ENCODE measurements at places on chromosomes 12 and 14.

- DNase-seq, result no peak
Measured at GRCh38 chr12:53333845-53334244, 2.3 kb downstream of the SP7 start.

DNA sequence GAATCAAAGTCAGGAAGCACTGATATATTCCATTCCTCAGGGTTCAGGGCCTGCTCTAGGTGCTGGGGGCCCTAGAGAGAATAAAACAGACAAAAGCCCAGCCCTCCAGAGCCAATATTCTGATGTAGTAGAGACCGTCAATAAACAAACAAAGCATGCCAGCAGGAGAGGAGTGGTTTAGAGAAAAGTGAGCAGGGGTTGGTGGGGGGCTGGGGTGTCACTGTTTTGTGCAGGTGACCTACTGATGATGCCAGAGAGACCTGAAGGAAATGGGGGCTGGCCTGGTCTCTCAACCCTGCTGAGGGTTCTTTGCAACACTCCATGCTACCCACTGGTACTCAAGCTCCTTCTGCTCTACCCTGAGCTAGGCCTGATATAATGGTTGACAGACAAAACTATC lies 26.5 kb downstream of the IL26 start:
- no peak for DNase-seq

GRCh38 chr12:47410383-47410782 lies 295.4 kb downstream of the RPAP3 start:
- no peak for DNase-seq

- DNase-seq, result peak; percentile 38
Measured at GRCh38 chr14:51473808-51474565, 177.7 kb upstream of the FRMD6 start.

GRCh38 chr12:48334808-48335207 lies 15.9 kb downstream of the ZNF641 start:
- no peak for DNase-seq

GRCh38 chr12:9951026-9951675 lies 19.0 kb upstream of the CLEC2A start:
- DNase-seq, result no peak

- no peak for DNase-seq
Measured at GRCh38 chr14:20690848-20691640, 2.5 kb downstream of the ANG start.

GRCh38 chr14:60509438-60510253 lies 700 bp downstream of the SIX6 start:
- DNase-seq, result no peak

GRCh38 chr14:90805662-90806540 lies 10.3 kb downstream of the TTC7B start:
- no peak for DNase-seq

GRCh38 chr12:52800259-52800917 lies 4.5 kb upstream of the KRT3 start:
- DNase-seq, result no peak

DNA sequence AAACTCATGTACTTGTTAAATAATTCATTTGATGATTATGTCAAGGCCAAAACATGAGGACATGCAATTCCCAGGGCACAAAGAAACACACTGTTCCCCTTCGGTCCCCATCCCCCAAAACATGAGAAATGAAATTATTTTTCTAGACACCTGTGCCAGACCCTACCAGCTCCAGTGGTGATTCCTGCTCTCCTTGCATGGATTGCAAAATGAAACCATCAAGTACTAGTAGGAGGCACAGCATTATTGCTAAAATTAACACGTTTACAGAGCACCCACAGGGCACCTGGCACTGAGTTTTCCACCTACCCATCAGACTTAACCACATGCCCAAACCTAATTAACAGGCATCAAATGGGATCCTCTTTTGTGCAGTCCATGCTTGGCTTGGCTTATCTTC lies 76.6 kb downstream of the ZFC3H1 start:
- no peak for DNase-seq

DNA sequence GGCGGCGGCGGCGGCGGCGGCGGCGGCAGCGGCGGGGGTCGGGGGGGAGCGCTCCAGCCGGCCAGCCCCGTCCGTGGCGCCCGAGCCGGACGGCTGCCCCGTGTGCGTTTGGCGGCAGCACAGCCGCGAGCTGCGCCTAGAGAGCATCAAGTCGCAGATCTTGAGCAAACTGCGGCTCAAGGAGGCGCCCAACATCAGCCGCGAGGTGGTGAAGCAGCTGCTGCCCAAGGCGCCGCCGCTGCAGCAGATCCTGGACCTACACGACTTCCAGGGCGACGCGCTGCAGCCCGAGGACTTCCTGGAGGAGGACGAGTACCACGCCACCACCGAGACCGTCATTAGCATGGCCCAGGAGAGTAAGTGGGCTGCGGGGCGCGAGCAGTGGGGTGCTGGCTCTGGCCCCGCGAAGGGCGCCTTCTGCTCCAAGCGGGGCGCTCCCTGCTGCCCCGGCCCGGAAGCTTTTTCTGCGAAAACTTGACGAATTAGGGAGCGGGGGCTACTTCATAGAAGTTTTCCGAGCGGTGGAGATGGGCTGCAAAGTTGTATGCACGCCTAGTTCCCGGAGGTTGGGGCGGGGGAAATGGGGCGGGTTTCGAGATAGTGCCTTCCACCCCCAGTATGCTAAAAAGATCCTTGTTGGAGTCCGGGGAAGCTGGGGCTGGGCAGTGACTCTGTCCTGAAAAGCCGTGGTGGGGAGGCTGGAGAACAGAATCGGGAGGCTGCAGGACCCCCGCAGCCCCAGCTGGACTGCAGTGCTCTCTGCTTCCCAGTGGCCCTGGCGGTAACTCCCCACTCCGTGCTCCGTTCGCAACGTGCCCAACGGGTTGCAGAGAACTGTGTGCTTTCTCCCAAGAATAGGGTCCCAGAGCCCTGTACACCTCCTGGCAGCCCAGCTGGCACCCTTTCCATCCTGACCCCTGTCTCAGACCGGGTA lies 751 bp downstream of the GDF11 start:
- DNase-seq, result peak; percentile 46

- DNase-seq, result no peak
Measured at GRCh38 chr14:90500665-90501370, 104.0 kb downstream of the CALM1 start.

GRCh38 chr12:89151536-89151935 lies 200.8 kb downstream of the DUSP6 start:
- no peak for DNase-seq

- DNase-seq, result no peak
Measured at GRCh38 chr12:53478865-53479264, 20.4 kb downstream of the MAP3K12 start.

GRCh38 chr12:48017496-48017895 lies 13.2 kb upstream of the COL2A1 start:
- no peak for DNase-seq

DNA sequence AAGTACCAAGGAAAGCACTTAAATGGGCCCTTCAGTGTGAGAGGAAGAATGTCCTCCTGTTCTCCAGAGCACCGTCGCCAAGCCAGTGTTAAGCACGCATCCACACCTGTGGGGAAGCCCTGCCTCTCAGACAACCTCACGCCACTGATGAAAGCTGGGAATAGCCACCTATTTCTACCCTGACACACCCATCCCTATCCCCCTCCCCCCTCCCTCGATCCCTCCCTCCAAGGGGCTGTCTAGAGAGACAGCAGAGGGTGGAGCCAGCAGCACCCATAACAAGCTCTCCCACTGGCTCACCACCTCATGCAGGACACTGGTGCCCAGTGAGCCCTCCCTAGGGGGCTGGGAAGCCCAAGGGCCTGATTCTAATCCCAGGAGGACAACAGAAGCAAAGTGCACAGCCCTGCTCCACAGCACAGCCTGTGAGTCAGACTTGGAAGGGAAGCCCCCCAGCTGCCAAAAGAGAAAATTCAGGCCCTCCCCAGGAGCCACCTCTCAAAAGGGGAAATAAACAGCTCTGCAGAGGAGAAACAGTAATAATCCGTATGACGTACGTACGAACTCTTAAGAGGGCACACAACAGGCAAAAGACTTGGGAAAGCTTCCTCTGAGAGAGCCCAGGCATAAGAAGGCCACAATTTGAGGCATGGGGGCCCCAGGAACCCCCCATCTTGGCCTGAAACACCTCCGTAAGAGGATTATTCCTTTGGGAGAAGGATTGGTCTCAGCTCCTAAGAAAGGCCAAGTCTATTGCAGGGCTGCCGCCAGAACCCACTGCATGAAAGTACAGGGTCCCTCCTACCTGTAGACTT lies 7.8 kb downstream of the PITPNM2 start:
- DNase-seq, result no peak

- DNase-seq, result no peak
Measured at GRCh38 chr12:75964150-75964549, 67.4 kb downstream of the PHLDA1 start.

- DNase-seq, result no peak
Measured at GRCh38 chr12:4763549-4763948, 43.3 kb downstream of the GALNT8 start.

- no peak for DNase-seq
Measured at GRCh38 chr14:94536836-94537235, 24.4 kb upstream of the SERPINA4 start.

DNA sequence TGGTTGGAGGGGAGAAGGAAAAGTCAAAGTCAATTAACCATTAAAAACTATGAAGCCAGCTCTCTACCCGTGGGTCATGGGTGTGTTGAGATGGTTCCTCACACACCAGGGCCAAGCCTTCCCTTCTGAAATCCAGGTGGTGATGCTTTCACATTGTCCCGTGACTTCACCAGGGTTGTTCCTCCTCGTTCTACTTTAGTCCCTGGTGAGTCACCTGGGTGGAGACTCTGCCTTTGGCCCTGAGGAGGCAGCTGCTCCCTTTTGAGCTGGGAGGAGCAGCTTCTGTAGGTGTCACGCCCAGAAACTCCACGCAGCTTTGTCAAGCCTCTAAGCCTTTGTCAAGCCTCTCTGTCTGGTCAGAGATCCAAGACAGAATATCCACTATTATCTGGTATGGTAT lies 348.3 kb downstream of the BMP4 start:
- peak; percentile 73 for DNase-seq

DNA sequence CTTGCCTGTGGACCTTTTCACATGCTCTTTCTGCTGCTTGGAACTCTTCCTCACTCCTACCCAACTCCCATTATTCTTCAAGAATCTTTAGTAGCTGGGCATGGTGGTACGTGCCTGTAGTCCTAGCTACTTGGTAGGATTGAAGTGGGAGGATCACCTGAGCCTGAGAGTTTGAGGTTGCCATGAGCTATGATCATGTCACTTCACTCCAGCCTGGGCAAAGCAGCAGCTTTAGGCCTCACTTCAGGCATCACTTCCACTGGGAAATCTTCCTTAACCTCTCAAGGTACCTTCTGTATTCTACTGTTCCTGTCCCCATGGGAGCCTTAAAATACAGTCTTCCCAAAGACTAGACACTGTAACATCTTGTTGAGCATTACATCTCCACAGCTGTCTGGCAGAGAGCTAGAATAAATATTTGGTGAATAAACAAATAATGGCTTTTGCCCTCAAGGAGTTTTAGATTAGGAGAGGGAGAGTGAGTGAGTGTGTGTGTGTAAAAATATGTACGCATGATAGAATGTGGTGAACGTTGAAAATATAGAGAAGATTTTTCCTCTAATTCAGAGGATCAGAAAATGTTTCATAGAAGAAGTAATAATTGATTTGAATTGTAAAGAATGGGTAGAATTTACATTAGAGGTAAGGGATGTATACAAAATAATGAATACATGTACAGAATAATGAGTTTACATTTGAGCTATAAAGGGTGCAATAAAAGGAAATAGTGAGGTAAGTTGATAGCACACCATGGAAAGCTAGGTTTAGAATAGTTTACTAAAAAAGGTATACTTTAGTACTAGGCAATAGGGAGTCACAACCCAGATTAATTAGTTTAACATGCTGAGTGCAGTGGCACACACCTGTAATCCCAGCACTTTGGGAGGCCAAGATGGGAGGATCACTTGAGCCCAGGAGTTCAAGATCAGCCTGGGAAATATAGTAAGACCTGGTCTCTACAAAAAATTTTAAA lies 29.2 kb upstream of the BMAL2 start:
- no peak for DNase-seq

DNA sequence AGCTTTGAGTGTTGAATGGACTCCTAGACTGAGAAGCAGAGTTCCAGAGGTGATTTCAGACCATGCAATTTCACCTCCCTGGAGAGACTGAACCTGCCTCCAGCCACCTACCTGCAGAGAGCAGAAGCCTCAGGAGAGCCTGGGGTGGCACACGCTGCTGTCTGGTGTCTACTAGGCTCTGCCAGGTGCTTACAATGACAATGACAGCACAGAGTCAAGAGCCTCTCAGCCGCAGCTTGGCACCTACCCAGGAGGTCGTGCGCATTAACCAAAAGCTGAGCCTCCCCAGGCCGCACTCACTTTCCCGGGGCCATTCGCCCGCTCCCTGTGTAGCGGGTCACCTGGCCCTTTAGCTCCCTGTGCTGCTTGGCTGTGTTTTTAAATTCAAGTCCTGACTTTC lies 63.2 kb downstream of the TESC start:
- DNase-seq, result no peak

GRCh38 chr12:124527861-124528561 lies 39.4 kb downstream of the NCOR2 start:
- no peak for DNase-seq

DNA sequence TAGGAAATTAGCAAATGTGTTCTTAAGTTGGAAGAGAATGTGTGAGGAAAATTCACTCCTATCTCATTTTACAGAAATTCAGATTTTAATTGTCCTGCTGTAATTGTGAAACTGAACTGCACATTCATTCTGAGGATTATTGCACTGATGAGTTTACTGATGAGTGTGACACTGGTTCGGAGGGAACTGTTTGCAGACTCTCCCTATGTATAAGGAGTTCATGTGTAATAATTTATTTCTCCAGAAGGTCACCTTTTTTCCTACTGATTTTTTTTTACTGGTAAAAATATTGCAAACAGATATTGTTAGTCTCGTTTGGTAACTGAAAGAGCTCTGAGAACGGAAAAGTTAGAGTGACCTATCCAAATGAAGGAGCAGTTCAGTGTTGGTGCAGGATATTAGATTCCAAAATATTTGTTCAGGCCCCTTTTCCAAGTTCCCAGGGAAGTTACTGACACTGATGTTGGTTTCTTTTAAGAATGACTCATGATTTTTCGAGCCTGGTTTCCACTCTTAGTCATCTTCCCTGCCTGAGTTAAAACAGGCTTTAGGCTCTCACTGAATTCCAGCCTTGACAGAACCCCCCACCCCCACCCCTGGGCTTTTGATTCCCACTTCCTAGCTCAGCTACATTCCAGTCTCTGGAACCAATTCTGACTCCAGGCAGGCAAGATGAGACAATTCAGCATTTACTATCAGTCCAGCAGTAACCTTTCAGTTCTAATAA lies 18.4 kb downstream of the ANO6 start:
- peak; percentile 94 for DNase-seq

DNA sequence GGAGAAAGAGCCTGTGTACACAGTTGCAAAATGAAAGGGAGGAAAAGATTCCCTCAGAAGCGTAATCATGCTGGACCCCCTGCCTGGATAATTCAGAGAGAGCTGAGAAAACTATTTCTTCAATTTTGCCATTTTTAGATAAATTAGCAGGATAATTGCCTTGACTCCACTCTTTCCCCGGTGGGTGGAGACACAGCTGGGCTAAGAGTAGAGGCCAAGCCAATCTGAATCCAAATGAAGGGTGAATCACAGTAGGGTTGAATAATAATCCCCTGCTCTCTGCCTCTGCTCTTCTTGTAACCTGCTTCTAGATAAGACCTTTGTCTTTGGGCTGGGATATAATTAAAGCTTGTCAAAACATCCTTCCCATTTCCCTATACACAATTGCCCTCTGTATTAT lies 150.1 kb downstream of the CAPZA3 start:
- DNase-seq, result no peak

All from RWPE1 (cell line).